ENCODE measurements at places on chromosomes 1 and 21.
A peak's percentile ranks its signal among the peaks of the same experiment; 100 is the strongest.

- DNase-seq, result no peak
Measured at GRCh38 chr1:46487818-46488218, 1.8 kb upstream of the DMBX1 start.

GRCh38 chr1:235067396-235068157 is 61.1 kb downstream of the TOMM20 start:
- no peak for DNase-seq

GRCh38 chr1:3149277-3149676 is 80.3 kb downstream of the PRDM16 start:
- no peak for DNase-seq

DNA sequence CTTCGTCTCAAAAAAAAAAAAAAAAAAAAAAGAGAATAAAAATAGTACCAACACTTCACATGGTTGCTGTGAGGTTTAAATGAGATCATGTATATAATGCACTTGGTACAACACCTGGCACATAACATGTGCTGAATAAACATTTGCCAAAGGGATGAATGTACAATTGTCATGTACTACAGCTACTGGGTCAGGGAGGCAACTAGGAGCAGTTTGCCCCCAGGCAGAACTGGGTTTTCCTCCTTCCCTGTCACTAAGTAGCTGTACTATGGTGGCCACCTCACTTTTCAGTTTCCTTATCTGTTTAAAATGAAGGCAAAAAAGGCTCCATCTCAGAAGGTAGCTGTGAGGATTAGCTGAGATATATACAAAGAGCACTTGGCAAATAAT is 11.5 kb downstream of the AK2 start:
- no peak for DNase-seq

DNA sequence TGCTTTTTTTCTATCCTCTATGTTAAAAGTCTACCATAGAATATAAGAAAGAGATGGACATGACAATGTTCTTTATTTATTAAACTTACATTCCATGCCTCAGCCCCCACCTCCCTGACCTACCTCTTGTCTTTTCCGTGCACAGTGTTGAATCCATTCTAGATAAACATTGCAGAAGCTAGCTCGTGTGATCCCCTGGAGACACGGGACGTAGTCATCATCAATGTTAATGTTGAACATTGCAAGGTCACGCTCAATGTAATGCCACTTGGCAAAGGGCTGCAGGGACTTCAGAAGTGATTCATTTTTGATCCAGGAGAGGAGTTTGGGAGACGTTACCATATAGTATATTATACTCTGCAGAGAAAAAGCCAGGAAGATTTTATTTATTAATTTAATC is 66.4 kb downstream of the NTPCR start:
- DNase-seq, result no peak

GRCh38 chr1:246128494-246129069 is 378.5 kb downstream of the SMYD3 start:
- no peak for DNase-seq

DNA sequence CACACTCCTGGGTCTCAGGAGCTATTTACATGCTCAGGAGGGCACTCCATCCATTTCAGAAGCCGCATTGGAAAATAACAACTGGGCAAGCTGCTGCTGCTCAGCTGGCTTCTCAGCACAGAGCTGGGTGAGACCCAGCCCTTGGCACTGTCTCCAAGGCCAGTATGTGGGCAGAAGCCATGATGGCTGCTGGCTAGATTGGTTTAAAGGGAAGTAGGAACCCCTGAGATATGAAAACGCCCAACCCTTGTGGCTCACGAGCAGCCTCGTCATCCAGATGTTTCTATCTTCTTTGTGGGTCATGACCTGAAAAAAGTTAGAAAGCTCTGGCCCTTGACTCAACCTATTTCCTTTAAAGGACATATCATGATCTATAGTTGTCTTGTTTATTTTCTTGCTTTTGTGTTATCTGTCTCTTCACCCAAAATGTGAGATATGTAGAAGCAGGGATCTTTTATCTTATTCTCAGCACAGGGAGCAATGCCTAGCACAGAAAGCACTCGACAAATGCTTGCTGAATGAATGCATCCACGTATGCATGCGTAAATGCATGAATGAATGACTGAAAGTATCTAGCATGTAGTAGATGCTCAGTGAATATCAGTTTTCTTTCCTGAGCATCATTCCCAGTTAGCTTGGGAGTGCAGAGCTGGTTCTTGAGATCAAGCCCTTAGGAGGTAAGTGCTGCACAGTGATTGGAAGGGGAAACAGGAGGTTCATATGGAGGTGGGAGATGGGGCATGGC is 11.6 kb downstream of the MYBPH start:
- DNase-seq, result no peak

DNA sequence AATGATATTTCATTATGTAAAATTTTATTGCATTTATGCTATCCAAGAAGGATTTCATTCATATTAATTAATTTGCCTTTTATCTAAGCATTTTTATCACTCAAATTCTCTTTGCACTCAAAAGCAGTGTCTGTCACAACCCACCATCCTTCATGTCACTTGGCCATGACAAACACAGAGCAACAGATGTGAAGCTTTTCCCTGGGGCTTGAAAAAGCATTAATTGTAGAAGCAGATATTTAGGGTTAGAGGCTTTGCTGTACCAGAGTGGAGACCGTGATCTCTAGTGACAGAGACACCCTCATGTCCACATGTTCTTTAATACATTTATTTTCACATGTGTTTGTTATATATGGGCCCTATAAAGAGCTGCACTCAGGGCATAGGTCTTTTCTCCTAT is 230.5 kb downstream of the SPATA17 start:
- DNase-seq, result no peak

GRCh38 chr1:28914228-28915030 is at the start of gene EPB41:
Gene EPB41, plus strand, starts transcription at chr1:28914569. Its CDS starts 72,869 bp downstream, at chr1:28987438.
- peak; percentile 99 for DNase-seq

GRCh38 chr1:107057197-107058133 is 991 bp downstream of the PRMT6 start:
- DNase-seq, result peak; percentile 76

- no peak for DNase-seq
Measured at GRCh38 chr1:235139315-235139714, 10.7 kb upstream of the TOMM20 start.

GRCh38 chr21:37815893-37816292 is 100.4 kb downstream of the KCNJ6 start:
- DNase-seq, result no peak

DNA sequence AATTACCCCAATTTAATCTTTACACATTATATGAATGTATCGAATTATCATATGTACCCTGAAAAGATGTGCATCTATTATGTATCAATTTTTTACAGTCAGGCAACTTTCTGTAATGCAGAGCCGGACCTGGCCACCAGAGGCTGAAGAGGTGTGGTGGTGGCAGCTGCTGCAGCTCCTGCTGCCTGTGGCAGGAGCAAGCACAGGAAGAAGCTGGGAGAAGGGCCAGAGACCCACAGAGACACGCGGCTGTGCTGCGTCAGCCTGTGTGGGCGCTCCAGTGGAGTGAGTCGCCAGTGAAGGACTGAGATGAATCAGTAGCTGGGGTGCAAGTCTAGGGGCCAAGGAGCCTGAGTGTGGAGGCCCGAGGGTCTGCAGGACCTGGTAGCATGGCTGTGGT is 74.3 kb upstream of the COG2 start:
- no peak for DNase-seq

GRCh38 chr1:201222125-201222524 is 31.5 kb downstream of the IGFN1 start:
- no peak for DNase-seq

DNA sequence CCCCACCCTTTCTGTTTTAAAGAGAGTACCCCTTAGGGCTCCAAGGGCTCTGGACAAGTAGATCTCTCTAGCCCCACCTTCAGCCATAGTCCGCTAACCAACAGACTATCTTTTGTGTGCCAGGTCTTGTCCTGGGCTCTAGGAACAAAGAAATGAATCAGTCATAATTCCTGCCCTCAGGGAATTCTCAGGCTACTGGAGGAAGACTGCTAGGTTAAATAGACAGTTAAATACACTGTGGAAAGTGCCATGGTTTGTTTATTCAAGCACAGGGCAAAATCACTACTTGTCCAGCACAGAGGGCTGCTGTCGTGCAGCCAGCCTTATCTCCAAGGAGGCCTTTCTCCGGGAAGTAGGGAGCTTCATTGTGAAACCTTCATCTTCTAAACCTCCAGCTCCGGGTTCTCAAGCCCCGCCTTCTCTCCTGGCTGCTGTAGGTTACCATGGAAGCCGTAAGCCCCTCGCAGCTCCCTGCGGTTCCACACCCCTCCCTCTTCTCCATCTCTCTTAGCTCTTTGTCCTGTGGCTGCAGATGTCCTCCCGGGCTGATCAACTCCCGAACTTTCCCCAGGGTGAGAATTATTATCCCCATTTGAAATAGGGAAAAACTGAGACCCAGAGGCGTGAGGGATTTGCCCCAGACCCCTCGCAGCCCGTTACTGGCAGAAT is 29.8 kb downstream of the SHISAL2A start:
- peak; percentile 33 for DNase-seq

DNA sequence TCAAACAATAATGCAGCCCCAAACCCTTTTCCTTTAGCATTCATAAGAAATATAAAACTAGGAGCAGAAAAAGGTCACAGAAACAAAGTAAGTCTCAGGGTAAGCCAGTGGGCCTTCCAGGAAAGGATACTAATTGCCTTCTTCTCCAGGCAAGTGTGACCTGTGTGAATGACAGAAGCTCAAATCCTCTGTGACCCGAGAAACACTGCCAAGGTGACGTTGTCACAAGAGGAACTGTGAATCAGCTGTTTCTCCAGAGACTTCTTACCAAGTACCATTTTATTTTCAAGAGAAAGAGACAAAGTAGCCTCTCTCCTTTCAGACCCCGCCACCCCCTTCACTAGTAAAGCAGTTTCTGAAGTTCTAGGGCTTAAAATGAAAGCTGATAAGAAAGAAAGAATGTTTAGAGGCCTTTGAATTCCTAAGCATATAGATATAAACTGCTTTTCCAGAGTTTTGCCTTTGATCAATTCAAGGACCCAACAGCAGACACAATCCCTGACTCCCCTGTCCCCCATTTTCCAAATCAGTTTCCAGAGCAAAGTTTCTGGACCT is 155.6 kb downstream of the NUF2 start:
- DNase-seq, result no peak
